ENCODE measurements at places on chromosomes 2 and 18. TPM values are rescaled to one million over a fixed set of nuclear protein-coding genes. Genes with fewer than 3 reads are reported as not detected.

Gene HMSD
- polyA plus RNA-seq: 4.6 TPM

Gene FKBP1B
- 105 TPM for polyA plus RNA-seq

Gene MC2R
- not detected for polyA plus RNA-seq

Gene EPG5
- 14.1 TPM for polyA plus RNA-seq

Gene CPS1
- 3.2 TPM for polyA plus RNA-seq

Gene MCM6
- 33.8 TPM for polyA plus RNA-seq

All from spinal cord (tissue), 10 donors.